ENCODE measurements at places on chromosomes 5 and 9.

- DNase-seq: no peak
Measured at GRCh38 chr5:54942064-54942778, 43.2 kb downstream of the ESM1 start.

- peak; percentile 20 for DNase-seq
Measured at GRCh38 chr9:4301971-4302427, 2.1 kb upstream of the GLIS3 start.

DNA sequence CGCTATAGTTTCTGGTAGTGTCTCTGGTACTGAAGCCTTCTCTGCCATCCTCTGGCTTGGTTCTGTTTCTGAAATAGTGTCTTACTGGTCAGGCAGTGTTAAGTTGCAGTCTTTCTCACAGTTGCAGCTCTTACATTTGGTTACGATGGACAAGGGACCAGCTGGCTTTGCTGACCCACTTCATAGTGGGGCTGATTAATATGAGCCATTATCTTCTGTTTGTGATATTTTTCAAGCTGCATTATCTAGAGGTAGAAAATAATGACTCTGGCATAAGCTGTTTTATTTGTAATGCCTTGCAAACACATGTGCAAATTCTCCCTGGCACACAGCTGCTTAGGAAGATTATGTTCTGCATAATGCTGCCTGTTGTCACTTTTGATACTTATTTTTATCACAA is 199.1 kb downstream of the KDM4C start:
- DNase-seq: no peak

- DNase-seq: peak; percentile 76
Measured at GRCh38 chr9:129783516-129784361, 19.2 kb upstream of the TOR1B start.
